ENCODE measurements at places on chromosomes 13 and 19.

GRCh38 chr13:108194435-108194936 is 20.9 kb downstream of the LIG4 start:
- no peak for DNase-seq

GRCh38 chr13:49407068-49407467 is 36.8 kb downstream of the CAB39L start:
- DNase-seq: no peak

- DNase-seq: no peak
These were observed at the start of gene MAB21L1 for GRCh38 chr13:35475960-35476943. Gene MAB21L1, minus strand, starts transcription at chr13:35476689. Its CDS starts 551 bp downstream, at chr13:35476138.

DNA sequence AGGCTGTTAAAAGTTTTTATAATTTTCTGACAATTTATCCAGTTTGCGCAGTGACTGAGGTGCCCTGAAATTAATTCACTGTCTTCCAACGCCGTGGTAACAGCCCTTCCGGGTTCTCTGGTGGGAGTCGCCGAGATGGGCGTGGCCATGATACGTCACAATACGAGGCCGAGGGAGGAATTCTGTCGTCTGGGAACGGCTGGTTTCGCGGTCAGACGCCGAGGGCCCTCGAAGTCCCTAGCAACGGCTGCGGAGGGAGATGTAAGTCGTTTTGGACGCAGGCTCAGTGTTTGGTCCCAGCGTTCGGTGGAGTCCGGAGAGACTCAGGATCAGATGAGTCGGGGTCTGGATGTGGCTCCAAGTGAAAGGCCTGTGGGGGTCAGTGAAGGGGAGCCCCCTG is 21.7 kb downstream of the ZNF613 start:
- DNase-seq: no peak

- DNase-seq: no peak
These were observed 8.1 kb upstream of the NKPD1 start for GRCh38 chr19:45168767-45169351.

GRCh38 chr19:3618144-3618810 is 8.3 kb downstream of the CACTIN start:
- peak; percentile 24 for DNase-seq

GRCh38 chr13:91312324-91312723 is 35.2 kb upstream of the MIR17HG start:
- DNase-seq: no peak

DNA sequence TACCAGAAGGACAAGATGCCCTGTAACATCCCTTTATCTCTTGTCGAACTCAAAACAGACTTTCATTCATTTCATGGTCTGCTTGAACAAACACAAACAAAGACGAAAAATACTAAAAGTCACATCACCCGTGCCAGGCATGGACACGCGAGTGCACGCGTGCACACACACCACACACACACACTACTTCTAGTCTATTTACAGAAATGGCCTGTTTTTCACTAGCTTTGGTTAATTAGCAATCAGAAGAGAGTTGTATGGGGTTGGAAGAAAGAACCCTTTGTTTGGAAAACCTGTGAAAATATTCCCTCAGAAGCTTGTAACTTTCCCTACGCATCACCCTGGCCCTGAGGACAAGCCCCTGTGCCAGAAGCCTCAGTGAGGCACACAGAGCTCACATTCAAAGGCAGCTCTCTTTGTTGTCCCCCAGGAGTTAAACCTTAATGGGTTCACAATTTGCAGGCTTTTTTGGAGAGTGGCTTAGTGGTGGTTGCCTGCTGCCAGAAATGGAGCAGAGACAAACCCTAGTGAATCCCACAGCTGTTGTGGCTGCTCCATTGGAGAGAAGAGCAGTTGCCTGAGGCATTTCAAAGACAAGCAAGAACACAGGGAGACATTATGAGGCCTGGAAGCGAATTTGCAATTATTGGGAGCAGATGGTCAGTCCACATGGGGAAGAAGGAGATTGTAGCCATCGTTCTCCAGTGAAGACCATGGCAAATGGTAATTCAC is 55.9 kb downstream of the STARD13 start:
- no peak for DNase-seq

GRCh38 chr13:80665792-80666333 is 324.9 kb upstream of the SPRY2 start:
- DNase-seq: no peak

GRCh38 chr13:65236841-65237418 is 1993.2 kb downstream of the PCDH9 start:
- DNase-seq: no peak

GRCh38 chr19:13173139-13173737 is 23.0 kb downstream of the IER2 start:
- DNase-seq: no peak

DNA sequence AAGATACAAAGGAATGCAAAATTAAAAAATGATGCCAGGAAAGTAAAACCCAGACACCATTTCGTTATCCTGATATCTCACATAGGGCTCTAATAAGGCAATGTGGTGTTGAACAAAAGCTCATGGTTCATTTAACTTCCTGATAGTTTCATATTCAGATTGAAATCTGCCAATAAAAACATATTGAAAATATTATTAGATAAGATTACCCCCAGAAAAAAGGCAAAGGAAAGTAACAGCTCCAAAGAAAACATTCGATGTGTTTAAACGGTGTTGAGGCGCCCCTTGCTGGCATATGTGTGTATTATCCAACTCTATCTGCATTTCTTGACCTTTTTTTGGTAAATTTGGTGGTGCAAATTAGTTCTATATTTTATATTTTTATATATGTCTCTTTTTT is 75.9 kb downstream of the ESD start:
- DNase-seq: no peak

DNA sequence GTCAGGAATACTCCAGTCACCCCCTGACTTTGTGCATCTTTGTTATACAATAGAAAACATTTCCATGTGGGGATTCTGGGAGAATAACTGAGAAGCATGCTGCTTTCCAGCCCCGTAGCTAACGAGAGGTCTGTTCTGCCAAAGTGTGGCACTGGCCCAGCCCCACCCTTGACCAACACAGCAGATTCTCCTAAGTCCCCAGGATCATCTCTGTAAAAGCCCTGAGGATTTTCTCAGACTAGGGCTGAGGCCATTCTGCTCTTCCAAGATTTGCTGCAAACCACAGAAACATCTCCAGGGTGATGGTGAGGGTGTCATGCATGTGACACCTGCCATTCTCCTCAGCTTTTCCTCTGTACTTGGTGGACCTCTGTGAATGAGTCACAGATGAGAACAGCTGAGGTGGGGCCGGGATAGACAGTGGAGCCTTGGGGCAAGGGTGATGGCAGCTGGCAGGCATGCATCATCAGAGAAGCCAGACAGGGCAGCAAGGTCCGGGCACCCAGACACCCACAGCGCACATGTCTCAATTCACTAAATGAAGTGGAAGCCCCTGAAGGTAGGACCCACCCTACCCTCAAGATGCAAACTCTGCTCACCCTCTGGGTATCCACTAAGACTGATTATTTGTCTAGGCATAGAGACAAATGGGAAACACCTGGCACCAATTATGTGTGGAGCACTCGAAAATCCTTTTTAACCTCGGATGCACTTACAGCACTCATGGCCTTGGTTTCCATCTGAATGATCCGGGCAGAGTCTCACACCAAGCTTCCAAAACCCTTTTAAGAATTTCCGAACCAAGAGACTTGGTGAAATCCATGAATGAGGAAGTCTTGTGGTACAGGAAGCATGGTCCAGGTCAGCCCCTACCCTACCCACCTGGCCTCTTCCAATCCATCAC is 20.1 kb upstream of the DOCK9 start:
- no peak for DNase-seq

- no peak for DNase-seq
These were observed 17.6 kb downstream of the VSTM2B start for GRCh38 chr19:29543381-29543780.

GRCh38 chr13:85816413-85816812 is 17.2 kb upstream of the SLITRK6 start:
- no peak for DNase-seq

GRCh38 chr13:36866232-36866631 is 47.2 kb downstream of the RFXAP start:
- no peak for DNase-seq

DNA sequence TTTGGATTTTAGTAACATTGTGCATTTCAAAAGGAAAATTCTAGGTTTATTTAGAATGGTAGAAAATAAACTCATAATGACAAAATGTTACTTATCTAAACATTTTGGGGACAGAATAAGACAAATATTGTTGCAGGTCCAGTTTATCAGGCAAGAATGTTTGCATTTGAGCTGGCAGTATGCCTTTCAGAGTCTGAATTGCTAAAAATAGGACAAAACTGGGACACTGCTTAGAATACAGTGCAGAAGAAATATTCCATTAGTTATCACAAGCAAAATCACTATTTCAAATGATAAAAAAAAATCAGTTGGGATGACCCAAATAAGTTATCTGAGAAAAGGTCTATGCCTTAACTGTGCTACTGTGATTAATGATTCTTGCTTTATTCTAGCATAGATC is 870.3 kb upstream of the MIR17HG start:
- no peak for DNase-seq

- no peak for DNase-seq
These were observed 4.7 kb downstream of the PTH2 start for GRCh38 chr19:49418511-49418910.

GRCh38 chr13:28585561-28585960 is 73.4 kb upstream of the POMP start:
- no peak for DNase-seq
